C1 segment of cervical spinal cord (tissue), 14 donors: ENCODE measurements at places on chromosomes 5 and 9.

- DNase-seq = no peak
These were observed 105.1 kb downstream of the MSX2 start for GRCh38 chr5:174829511-174829864.

GRCh38 chr9:76677481-76678055 lies 86.7 kb upstream of the PCA3 start:
- DNase-seq = no peak

DNA sequence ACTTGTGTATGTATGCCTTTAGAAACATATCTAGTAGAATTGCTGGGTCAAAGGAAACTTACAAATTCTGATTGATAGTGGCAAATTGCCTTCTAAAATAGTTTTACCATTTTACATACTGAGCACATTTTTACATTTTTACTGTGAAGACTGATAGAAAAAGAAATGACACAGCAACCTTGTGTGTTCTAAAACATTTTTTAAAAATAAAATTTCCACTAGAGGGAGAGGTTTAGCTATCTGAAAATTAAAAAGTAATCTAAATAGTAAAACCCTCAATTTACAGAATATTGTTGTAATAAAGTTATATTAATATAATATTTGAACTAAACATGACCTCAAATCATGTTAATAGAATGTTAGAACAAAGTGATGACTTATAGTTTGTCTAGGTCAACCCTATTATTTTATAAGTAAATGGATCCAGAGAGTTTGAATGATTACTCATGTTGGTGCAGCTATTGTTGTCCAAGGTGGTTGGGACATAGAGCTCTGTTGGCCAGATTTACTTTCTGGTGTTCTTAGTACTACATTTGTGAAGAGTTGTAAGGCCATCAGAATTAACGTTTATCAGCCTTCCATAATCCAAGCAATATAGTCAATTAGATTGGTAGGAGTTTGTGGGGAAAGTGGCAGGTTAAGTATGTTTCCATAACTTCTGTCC lies 17.2 kb downstream of the CENPP start:
- DNase-seq = no peak

- DNase-seq = no peak
These were observed 222.2 kb downstream of the TMEM167A start for GRCh38 chr5:82854956-82855355.

DNA sequence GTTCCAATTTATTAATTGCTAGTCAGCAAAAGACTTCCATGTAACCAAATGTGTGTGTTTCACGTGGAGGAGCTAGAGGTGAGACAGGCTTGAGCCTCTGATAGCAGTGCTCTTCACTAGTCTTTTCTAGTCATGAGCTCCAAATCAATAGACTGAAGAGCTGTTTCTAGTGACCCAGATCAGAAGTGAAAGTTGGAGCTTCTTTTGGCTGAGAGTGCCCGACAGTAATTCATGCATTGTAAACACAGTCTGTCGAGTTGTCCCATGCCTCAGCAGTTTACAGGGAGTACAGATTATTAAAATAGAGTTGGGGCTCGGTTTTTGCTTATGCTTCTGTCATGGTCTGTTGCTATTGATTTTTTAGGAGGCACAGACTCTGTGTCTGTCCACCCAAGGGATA lies 793.1 kb downstream of the DTWD2 start:
- DNase-seq = peak; percentile 2

DNA sequence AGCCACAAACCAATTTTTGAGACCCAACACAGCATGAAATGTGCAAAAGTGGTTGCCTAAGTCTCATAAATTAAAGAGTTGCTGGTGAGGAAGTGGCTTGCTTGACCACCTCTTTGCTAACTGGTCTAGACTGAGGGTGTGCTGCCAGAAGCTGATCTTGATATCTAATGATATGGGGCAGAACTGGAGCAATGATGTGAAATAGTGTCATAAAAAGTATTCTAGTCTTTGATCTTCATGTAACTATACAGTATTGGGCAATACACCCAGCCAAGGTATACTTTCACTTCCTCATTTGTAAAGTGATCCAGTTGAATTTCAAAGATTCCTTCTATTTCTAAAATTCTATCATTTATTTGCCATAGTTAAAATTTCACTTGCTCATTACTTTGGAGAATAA lies 5.9 kb upstream of the YTHDC2 start:
- DNase-seq = no peak

DNA sequence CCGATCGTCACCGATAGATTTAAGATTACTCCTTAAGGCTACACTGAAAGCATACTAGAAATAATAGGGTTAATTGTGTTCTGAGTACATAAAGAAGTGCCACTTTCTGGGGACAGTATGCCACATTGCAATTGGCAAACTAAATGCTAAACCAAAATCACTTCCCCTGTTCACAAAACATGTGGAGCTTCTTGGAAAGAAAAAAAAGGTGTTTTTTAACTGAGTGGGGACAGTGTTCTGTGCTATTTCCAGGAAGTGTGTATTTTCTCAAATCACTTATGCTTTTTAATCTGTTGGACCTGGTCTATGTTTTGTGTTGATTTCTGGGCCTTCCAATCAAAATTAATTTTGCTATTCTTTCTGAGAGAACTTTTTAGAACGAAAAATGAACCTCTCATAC lies 149.3 kb upstream of the MPDZ start:
- no peak for DNase-seq

DNA sequence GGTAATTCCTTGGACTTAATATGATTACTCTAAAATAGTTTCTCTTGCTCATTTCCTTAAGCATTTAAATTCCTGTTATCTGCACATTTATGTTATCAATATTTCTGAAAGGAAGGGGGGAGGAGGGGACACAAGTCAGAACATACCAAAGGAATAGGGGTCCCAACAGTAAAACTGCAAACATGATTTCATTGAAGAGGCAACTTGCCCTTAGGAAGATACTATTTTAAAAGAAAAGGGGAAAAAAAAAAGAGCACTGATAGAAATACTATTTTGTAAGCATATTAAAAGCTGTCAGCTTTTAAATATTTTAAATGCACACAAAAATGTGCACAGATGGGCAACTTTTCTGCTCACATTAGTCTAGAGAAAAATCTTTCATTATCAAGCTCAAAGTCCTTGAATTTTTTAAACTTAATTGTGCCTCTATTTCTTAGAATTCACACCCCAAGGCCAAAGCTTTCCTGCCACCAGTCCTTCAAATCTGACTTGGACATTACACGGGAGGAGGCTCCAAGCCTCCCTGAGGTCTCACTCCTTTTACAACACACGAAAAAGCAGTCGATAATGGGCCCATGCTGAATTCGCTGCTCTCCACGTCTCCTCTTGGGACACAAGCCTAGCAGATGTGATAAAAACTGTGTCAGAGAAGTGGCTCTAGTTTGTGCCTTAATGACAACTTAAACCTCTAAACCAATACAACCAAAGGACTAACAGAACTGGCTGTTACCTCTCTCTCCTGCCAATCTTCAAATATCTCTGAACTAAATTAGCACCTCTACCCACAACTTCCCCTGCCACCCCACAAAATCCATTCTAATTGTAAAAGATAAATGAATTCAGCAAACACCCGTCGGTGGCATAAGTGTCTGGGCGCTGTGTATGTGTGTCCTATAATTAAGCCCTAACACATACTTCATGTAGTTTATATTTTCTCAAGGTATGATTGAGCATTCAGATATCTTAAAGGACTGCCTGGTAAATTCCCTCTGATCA lies 154.3 kb downstream of the DENND1A start:
- no peak for DNase-seq

- no peak for DNase-seq
These were observed 109.1 kb downstream of the DOCK2 start for GRCh38 chr5:169746147-169746694.

GRCh38 chr9:109907400-109907799 lies 127.4 kb downstream of the PALM2AKAP2 start:
- DNase-seq = peak; percentile 14

GRCh38 chr9:21294364-21294774 lies 10.7 kb downstream of the IFNA5 start:
- no peak for DNase-seq

DNA sequence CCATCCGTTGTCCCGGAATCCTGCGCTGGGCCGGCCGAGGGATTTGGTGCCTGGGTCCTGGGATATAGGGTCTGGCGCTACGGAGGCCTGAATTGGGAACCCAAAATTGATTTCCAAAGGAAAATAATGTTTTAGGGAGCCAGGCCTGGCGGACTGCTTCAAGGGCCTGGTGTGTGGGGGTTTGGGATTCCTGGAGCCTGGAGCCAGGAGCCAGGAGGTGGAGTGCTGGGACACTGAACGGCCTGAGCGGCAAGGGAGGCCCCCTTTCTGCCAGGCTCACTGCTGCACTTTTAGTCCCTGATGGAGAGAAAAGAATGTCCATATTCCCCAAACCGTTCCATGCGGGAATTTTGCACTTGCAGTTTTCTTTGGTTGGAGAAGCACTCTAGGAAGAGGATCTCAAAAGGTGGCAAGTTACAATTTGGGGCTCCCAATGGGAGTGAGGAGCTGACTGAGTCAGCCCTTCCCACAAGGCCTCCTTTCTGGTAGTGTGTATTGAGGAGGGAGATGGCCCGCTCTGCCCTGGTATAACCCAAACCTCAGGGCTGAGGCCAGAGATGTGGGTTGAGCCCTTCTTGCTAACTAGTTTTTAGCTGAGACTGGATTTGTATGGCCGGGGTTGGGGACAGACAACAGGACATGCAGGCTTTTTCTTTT lies 2.2 kb downstream of the LMX1B start:
- DNase-seq = no peak

DNA sequence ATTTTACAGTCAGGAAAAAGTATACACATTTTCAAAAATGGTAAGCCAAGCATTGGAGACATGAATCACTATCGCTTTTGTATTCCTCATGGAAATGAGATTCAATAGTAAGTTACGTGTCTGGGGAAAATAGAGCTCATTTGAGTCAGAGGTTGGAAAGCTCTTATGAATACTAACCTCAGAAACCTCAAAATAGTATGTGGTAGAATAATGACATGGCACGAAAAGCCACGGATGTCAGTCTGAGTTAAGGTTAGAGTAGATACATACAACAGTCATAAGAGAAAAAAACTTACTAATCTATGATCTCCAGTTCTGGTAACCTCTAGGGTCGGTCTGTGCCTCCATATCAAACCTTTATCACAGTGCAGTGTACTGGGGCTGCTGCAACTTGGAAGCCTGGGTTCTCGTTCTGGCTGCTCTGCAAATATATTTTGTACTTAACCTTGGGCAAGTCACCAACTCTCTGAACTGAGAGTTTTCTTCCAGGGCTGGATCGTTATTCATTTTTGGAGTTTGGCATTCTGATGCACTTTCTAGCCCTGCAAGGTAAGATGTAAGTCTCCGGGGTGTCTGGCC lies 31.8 kb downstream of the MAP1B start:
- no peak for DNase-seq

- DNase-seq = no peak
These were observed 26.4 kb downstream of the ANXA1 start for GRCh38 chr9:73178044-73178443.

GRCh38 chr5:171826132-171826531 lies 40.5 kb downstream of the SMIM23 start:
- no peak for DNase-seq

DNA sequence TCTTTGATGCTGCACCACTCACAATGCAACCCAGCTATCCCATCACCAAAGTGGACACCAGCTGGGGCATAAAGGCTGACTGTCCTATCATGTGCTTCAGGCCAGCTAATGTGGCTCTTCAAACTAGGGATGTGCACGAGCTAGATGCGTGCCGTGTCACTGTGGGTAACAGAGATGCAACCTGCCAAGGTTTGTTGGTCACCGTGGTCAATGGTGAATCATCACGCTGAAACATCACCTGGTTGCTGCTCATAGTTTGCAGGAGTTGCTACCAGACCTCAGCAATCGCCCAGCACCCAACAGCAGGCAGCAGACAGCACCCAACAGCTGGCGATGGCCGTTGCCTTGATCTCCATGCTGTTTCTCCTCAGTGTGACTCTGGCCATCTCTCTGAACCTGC lies 2.1 kb upstream of the PCDHGA1 start:
- DNase-seq = no peak

DNA sequence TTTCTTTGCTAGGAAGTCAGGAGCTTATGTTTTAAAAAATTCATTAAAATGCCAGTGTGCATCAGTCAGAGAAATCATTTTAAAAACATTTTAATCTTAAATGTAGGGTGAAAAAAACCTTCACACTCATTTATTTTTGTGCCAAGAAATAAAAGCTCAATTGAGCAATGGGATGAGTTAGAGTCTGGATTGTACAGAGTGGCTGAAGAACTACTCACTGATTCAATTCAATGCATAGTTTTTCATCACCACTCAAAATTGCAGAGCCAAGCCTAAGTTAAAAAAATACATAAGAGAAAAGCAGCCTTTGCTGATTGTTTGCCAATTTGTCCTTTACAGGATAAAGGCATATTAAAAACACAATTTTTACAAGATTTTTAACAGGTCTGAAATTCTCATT lies 168.2 kb upstream of the DMRTA1 start:
- DNase-seq = no peak

- DNase-seq = no peak
These were observed 11.7 kb downstream of the MED7 start for GRCh38 chr5:157130925-157131324.

DNA sequence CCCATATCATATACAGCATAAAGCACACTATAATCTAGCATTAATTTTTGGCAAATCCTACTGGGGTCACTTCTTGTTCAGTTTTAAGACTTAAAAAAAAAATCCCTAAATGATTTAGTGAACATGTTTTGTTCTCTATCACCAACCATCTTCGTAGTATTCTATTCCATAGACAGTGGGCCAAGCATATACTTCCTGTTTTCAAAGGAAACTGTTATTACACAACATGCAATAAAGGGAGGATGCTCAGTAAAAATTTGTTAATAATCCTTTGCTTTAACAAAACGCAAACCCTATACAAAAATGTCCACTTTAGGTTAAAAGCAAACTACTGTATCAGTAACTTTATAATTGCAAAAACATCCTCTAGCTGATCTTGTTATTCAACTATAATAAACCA lies 13.0 kb downstream of the CCNH start:
- no peak for DNase-seq

DNA sequence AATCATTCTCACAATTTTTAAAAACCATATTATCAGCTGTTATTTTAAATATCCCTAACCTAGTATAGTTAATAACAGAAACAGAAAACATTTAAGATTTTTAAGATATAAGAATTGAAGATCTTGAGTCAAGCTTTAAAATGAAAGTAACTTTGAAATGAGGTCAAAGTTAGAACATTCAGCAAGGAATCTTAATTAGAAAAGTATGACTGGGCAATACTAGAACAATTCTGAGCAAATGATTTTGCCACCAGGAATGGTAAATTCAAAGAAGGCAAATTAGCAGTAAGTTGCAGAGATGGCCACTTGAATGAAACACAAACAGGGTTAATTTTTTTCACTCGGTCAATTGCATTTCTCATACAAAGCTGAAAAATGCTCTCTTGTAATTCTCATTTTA lies 117.9 kb downstream of the NXNL2 start:
- DNase-seq = no peak

- no peak for DNase-seq
These were observed 95.8 kb upstream of the KLF9 start for GRCh38 chr9:70510157-70510770.
